ENCODE measurements at places on chromosomes 12 and 14. TPM values are rescaled to one million over a fixed set of nuclear protein-coding genes. Genes with fewer than 3 reads are reported as not detected.

TEDC1 gene
- 13.7 TPM for polyA plus RNA-seq

DTX1 gene
- 12.2 TPM for polyA plus RNA-seq

SRGAP1 gene
- 19.7 TPM for polyA plus RNA-seq

DNA sequence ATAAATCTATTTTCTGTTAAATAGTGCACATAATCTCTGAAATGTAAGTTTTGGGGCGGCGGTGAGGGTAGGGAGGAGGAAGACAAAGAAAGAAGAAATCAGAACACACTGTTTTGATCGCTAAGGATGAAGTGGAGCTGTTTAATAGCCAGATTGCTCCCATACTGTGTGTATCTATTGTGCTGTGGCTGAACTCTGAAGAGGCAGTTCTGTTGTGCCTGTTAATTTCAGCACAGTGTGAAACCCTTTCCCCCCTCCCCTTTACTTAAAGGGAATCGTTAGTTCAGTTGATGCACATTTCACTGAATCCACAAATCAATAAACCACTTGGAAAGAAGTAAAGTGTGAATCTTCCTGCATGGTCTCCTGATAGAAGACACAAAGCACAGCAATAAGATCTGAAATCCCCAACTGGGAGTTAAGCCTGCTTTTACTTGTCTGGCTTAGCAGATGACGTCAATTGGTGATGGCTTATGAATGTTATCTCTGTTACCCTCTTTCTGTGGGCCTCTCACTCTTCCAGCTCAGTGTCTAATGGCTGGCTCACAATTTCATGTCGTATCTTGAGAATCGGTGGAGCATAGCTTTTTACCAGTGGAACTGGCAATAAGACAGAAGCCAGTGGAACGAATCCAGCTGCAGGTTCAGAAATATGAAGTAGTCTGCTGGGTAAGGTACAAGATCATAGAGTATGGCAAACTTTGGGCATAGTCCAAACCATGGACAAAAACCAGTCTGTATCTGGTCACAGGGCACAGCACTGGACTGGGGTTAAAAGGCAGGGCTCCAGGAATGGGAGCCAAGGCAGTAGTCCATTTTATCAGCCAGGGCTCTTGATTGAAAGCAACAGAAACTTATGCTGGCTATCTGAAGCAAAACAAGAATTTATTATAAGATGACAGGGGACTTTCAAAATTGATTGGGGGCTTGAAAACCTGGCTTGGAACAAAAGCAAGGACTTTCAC lies 413.5 kb upstream of the SEL1L start:
- DNase-seq, result no peak

HSPB8 gene
- polyA plus RNA-seq, result 5.8 TPM

DNA sequence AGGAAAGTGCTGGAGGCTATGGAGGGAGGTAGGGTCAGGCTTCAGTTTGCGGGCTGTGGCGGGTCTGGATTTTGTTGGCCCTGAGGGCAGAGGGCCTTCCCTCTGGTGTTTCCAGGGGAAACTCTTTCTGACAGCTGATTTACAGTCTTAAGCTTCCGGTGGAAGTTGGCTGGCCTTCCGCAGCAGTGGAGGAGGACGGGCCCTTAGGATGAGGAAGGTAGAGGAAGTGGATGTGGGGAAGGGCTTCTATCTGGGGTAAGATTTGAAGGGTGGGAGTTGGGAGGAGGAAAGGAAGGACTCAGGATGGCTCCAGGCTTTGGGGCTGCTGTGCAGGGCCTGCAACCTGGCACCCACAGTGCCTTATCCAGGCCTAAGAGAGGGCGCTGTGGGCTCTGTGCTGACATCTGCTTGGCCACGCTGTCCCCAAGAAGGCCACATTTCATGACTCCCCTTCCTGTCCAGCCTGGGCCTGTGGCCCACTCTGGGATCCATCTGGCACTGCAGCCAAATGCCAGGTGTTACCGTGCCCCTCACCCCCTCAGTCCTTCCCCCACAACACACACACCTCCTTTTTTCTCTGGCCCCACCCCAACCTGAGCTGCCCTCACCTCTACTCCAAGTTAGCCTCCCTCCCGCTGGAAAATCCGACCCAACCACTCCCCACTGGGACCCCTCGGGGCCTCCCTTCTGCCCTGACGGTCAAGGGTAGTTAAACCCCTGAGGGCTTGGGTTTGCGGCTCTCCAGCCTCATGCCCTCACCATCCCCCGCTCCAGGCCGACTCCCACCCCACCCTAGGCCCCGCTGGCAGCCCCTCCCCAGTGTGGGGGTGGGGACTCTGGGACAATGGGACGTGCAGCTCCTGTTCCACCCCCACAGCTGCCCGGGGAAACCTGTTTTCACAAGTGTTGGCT lies 7.7 kb upstream of the PPP1R13B start:
- peak; percentile 85 for DNase-seq

- DNase-seq, result no peak
These were observed 128.9 kb downstream of the NUBPL start for GRCh38 chr14:31690056-31690455.

OR6C74 gene
- polyA plus RNA-seq, result not detected

CCNT1 gene
- 31.7 TPM for polyA plus RNA-seq

LRRC10 gene
- polyA plus RNA-seq, result not detected

DNAJC22 gene
- polyA plus RNA-seq, result 24.5 TPM

Measured in renal pelvis (tissue), 12 donors.